ENCODE measurements at places on chromosomes 5 and 9.

DNA sequence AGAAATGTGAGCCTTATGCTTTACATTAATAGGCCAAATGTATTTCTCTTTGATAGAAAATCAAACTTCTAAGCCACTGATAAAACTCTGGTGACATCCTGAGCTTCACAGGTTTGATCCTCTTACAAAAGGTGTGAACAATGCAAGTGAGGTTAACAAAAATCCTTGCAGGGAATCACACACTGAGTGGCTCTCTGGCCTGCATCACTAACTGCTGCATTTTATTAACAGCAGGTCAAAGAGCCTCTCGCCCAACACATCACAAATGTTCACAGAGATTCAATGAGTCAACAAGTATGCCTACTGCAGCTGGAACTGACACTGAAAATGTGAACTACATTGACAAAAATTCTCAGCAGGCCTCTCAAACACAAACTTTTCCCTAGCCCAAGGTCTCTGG, 122.3 kb downstream of the SEMA5A start:
- DNase-seq = no peak

DNA sequence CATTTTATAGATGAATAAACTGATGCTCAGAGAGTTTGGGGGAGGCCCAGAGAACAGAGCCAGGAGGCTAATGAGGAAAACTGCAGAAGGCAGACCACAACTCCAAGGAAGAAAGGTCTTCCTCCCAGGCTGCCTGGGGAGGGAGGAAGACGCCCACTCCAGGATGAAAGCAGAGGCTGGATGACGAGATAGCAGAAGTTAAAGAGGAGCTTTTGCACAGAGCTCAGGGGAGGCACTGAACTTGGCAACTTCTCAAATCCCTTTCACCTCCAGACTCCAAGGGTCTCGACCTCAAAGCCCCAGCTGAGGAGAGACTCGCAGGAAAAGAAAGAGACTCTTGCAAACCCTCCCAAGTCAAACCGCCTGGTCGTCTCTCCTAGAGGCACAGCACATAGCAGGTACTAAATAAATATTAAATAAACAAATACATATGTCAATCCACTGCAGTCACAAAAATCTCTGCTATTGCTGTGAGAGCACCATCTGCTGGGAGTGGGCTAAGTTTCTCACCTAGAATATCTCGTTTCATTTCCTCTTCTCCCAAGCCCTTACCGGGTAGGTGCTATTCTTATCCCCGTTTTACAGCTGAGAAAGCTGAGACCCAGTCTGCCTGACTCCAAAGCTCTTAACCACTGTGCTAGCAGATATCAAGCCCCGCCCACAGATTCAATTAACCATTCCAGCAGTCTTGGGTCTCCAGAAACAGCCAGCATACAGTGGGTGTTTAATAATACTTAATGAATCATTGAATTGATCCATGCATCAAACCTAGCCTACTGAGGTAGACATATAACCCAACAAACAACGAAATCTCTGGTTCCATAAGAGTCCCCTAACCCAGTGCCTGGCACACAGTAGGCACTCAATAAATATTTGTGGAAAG, 97.8 kb upstream of the HAND1 start:
- no peak for DNase-seq

DNA sequence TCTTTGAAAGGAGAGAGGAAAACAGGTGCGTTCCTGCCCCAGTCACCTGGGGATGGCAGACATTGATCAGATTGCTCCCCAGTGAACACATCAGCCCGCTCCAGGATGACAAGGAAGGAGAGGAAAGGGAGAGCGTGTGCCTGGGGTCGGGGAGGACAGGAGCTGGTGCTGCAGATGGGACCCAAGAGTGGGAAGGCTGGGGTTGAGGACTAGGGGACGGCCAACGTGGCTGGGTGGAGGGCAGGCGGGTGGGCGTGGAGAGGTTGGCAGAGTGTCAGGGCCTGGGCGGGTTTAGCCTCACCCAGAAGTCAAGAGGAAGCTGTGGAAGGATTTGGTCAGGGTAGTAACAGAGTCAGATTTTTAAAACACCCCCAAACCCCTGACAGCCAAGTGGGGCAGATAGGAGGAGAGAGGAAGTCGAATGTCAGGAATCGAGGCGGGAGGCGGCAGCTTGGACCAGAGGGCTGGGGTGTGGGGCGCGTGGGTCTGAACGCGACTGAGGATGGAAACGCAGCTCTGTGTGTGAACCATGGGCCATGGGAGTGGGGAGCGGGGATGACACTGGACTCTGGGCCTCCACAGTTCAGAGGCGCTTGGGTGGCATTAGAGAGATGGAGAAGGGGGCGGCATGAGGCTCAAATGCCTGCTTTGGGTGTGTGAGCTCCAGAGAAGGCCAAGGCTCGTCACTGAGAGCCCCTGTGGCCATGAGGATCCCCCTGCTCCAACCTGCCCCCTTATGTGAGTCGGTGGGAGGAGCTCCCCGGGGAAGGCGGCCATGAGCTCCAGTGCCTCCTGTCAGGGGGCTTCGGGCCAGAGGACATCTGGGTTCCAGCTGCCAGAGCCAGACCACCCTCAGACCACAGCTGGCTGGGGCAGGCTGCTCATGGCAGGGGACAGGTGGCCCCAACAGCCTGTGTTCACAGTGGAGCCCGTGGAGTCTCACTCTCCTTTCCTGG, 24.6 kb downstream of the LAMC3 start:
- no peak for DNase-seq

DNA sequence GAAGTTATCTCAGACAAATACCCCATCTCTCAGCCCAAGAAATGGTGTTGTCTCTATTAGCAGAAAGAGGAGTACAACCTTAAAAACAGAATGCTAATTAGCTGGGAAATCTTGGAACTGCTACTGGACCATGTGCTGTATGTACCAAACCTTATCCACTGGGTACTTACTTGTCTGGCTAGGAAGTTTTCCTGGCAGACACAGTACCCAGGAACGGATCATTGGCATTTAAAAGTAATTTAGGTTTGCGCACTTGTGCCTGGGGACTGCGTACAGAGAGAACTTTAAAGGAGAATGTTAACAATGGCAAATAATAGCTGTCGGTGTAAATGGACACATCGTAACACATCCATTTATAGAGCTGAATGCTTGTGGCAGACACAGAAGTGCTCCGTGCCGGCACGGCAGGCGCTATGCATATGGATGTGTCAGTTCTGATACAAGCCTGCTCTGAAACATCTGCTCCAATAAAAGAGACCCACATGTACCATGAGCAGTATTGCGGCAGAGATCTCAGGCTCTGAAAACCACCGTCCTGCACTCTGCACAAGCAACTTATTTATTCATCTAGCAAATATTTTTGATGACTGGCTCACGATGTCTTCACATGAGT, 290.6 kb upstream of the PANK3 start:
- no peak for DNase-seq

DNA sequence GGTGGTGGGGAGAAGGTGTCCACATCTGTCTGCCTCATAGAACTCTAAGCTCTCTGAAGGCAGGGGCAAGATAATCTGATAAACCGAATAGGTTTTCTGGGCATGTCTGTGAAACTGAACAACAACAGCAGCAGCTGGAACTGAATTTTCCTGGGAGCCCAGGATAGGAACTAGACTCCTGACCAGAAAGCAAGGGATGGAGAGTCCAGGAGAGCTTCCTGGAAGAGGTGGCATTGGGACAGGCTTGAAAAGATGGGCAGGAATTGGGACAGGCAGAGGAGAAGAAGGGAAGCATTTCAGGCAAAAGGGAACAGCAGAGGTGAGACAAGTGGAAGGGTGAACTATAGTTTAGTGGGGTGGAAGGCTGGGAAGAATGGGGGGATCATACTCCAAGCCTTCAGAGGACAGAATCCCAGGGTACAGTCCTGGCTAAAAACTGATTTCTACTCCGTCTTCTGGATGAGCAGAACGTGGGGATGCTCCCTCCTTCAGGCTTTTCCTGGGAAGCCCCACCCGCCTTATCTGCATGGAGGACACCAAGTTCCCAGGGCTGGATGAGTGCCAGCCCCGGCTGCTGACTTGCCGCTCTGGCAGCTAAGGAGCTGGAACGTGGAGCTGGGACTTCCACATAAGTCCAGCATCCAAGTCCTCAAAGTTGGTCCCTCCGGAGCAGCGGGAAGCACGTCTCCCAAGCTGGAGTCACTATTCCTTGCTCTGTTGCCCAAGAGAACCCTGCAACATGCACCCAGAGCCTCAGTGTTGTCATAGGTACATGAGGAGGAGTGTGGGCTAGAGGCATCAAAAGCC, 13.9 kb upstream of the KIF12 start:
- no peak for DNase-seq

Measured in effector CD4-positive, alpha-beta T cell (primary cell).